ENCODE measurements at places on chromosomes 1 and 21.
A peak's percentile ranks its signal among the peaks of the same experiment; 100 is the strongest.

DNA sequence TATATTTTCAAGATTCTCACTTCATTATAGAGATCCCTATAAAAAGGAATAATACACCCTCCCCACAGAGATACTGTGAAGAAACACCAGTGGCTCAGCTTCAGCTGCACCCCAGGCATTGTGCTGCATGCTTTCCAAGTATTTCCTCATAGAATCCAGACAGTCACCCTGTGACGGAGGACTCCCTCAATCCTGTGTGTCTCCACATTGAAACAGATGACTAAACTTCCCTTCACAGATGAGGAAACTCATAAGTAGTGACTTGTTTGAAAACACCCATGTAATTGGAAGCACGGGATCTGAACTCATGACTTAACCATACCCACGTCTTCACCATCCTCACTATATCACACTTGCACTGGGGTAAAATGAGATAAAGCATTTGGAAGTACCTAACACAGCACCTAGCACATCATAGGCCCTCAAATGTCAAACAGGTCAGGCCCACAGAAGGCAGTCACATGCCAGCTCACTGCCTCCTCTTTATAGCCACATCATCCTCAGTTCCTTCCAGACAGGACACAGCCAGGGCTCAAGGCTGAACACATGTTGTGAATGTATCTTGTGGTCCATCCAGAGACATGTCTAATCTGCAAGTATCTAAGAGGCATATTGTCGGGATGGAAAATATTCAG, 55.2 kb downstream of the GPR161 start:
- DNase-seq: no peak

DNA sequence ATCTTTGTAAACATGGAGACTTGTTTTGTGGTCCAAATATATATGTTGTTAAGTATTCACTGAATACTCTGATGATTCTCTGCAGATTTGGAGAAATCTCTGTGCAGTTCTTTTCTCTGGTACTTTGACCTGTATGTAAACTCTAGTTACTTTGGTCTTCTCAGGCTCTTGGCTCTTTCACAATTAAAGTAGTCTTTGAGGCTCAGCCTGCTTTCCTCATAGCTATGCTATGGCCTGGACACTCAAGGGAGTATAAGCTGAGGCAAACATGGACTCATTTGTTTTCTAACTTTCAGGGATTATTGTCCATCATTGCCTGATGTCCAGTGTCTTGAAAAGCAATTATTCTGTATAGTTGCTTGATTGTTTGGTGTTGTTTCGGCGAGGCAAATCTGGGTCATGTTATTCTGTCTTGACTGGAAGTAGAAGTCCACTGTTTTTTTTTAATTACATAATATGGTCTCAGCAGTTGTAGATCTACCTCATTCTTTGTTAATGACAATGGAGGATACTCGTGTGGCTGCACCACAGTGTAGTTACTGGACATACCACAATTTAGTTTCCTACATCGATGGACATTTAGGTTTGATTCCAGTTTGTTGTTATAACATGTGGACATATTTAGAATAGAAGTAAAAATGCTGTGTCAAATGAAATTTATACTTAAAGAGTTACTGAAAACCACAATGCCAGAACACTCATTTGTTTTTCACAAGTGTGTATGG, 9.2 kb downstream of the PTBP2 start:
- DNase-seq: no peak

- DNase-seq: no peak
Observed at GRCh38 chr1:156899956-156900718, 6.6 kb downstream of the PEAR1 start.

- DNase-seq: no peak
Observed at GRCh38 chr1:178076607-178077006, 17.3 kb upstream of the RASAL2 start.

DNA sequence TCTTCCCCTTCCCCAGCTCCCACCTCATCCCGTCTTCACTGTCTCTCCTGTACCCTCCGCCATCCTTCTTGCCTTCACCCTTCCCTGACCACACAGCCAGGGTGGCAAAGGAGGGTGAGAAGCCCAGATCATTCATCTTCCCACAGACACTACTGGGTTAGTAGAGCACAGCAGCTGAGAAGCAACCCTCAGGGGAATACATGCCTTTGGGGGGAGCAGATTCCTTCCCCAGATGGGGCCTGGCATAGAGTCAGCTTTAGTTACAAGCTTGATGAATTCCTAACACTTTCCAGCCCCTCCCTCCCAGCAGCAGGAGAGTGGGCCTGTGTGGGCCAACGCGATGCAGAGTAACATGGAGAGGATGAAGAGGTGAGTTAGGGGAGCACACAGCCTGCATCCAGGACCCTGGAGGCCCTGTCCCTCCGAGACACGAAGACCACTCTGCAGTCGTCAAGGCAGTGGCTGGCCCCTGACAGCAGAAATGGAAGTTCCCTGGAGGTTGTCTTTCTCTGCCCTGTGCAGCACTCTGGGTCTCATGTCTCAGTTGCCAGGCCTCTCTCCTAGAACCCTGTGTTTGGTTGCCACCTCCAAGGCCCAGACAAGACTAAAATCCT, 8.8 kb upstream of the BTG2 start:
- no peak for DNase-seq

DNA sequence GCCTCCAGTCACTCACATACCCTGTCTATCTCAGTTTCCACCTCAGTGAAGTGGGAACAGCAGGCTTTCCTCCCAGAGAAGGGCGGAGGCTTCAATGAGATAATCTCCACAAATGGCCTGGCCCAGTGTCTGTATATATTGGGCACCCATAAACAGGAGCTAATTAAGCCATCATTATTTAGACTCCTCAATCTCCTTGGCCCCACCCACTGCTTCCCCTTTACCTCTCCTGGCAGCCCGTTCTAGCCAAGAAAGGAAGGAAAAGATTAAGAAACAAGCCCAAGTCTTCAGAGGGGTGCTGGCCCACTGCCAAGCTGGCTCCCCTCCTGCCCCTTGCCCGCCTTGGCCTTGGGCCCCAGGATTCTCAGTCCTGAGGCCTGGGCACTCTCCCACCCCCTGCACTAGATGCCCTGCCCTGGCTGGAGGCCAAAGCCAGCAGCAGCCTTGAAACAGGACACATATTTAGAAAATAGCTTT, 15.9 kb upstream of the EPB41 start:
- DNase-seq: no peak

GRCh38 chr1:236151739-236152424, 9.5 kb downstream of the GPR137B start:
- no peak for DNase-seq

GRCh38 chr21:46416551-46416950, 42.1 kb upstream of the DIP2A start:
- no peak for DNase-seq

- DNase-seq: no peak
Observed at GRCh38 chr1:245834002-245834401, 673.1 kb downstream of the SMYD3 start.

- no peak for DNase-seq
Observed at GRCh38 chr1:149979245-149979971, 31.1 kb downstream of the OTUD7B start.

GRCh38 chr1:2275796-2276536, 47.8 kb downstream of the SKI start:
- no peak for DNase-seq

- DNase-seq: no peak
Observed at GRCh38 chr1:115288591-115289198, 49.4 kb downstream of the NGF start.

DNA sequence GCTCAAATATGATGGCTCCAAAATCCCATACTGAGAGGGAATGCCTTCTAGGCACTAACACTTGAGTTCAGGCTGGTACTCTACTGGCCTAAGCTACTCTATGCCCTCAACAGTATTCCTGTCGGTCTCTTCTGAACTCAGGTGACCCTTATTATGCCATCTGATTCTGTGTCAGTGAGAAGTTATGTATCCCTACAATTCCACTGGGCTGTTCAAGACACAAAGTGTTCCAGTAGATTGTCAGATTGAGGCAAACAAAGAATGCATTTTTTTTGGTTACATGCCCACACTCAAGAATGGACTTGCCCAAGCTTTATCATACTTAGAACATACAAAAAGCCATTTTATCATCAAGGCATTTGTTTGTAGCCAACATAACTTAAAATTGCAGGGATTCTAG, 553.8 kb upstream of the PRMT6 start:
- no peak for DNase-seq

DNA sequence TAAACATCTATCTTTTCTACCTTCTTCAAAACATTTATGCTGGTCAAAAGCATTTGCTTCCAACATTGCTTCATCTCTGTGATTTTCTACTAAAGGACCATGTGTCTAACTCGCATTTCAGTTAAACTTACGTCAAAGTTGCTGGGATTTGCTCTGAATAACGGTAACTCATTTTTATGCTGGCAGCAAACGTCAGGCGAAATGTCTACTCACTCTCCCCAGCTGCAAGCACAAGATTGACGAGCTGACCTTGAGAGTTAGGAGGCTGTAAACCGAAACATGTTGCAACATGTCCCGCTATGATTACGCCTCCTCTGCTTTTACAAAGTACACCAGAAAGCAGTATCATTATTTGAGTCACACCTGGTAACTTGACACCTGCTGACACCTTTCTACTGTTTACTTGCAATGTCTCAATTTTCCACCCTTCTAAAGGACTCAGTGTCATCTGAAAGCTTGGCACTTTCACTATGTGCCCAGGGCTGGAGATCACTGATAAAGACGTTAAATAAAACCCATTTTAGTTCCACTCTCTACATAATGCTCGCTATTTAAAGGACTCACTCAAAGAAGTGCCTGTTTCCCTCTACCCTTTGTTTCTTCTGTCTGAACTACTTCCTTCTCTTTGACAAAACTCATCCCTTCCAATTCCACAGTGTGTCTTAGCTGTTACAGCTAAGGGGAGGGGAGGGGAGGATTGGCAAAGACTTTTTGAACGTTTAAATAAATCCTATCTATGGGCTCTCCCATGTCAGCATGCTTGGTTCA, 111.9 kb downstream of the PTPN14 start:
- DNase-seq: peak; percentile 90

GRCh38 chr1:202397256-202397655, 48.8 kb downstream of the PPP1R12B start:
- no peak for DNase-seq

DNA sequence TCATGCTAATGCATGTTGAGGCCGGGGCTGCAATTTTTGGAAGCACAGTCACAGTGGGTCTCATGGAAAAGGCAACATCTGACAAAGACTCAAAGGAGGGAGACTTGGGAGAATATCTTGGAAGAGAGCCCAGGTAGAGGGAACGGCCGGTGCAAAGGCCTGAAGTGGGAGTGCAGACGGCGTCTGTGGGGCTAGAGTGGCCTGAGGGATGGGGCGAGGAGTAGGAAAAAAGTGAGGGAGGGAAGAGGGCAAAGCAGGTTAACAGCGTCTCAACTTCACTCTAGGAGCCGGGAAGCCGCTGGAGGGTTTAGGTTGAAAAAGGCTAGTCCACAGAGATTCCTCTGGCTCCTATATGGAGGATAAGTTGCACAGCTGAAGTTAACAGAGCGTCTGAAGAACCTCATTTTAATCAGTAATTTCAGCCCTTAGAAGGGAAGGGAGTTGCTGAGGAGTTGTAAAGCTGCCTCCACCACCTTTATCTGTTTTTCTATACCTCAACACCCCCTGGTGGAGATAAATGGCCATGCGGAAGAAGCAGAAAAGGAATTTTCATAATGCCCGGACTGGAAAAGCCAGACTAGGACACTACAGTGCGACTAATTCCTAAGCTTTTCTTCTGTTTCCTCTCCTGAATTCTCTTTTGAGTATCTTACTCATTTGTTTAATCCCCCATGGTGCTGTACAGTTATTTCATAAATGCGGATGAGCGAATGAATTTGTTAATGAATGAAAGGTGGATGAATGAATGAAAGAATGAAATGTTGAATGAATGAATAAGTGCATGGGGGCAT, 78.7 kb upstream of the ZNF281 start:
- DNase-seq: peak; percentile 62

DNA sequence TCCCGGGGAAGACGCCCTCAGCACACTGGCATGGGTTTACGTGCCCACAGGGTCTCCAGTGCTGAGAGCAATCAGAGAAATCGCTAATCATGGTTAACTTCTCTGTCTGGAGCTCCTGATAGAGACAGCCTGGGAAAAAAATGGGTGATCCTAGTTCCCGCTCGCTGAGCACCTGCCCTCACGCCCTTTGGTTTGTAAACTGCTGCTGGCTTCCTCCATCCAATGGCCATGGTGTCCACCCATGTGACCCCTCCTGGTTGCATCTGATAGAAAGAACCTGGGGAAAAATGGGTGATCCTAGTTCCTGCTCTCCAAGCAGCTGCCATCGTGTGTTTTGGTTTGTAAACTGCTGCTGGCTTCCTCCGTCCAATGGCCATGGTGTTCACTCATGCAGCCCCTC, 402.2 kb downstream of the PRDM2 start:
- no peak for DNase-seq

- DNase-seq: no peak
Observed at GRCh38 chr1:84773195-84773594, 82.9 kb upstream of the SSX2IP start.

DNA sequence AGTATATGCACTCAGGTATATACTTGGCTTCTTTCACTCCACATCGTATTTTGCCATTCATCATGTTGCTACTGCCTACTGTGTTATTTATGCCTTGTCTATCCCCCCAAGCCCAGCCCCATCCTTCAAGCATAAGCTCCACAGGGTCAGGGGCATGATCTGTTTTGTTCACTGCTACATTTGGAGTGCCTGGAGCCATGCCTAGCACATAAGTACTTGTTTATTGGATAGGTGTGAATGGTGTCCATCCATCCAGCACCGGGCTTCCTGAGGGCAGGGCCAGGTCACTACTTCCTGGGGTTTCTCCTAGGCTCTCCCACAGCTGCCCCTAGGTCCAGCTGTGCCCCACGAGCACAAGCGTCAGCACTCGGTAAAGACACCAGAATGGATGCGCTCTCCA, 289.0 kb upstream of the VAMP3 start:
- no peak for DNase-seq

DNA sequence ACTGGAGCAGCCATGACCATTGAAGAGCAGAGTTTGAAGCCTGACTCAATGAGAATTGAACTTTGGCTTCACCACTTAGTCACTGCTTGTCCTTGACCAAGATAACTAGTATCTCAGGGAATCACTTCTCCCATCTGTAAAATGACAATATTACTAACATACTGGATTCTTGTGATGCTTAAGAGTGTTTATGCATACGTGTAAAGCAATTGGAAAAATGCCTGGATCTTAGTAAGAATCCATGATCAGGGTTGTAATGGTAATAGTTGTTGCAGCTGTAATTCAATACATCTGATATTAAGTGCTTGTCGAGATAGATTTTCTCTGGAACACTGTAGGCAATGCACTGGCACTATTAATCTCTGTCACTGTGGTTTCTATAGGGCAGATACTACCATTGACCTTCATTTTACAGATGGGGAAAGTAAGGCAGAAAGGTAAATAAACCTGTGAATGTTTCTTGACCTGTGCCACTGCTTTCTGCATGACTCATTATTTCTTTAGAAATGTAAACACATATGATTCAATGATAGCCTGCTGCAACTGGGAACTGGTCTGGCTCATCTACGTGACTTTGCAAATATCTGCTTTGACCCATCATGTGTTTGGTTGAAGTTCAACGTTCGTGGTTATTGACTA, 662.5 kb downstream of the PLA2G4A start:
- DNase-seq: no peak

Data from COLO829 (cell line).